Endothelial cell (in vitro differentiated cells): ENCODE measurements at places on chromosomes 6 and 20.

GRCh38 chr6:167735084-167735950 lies 91.4 kb upstream of the AFDN start:
- DNase-seq: no peak

DNA sequence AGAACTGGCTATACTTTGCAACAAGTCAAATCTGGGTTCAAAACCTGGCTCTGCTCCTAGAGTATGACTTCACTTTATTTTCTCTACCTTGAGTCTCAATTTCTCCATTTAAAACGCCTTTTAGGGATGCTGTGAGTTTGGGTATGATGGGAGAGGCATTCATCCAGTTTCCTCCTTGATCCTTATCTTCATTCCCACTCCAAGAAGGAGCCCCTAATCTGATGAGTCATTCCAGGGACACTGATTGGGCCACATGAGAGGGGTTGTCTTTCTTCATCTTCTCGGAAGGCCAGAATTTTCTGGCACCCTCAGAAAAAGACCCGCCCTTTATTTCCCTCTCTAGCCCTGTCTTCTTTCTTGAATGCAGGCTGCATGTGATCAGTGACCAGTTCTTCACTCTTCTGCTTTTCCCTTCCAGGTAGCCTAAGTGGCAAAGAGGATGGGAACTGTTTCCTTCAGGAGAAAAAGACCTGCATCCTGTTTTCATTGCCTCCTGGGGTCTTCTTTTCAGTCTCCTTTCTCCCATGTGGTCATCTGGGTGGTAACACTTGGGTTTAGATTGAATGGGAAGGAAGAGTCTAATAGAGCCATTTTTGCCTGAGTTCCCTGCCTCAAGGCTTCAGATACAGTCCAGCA lies 32.1 kb upstream of the PNRC1 start:
- DNase-seq: no peak

GRCh38 chr6:104653781-104654180 lies 205.9 kb downstream of the HACE1 start:
- DNase-seq: no peak

DNA sequence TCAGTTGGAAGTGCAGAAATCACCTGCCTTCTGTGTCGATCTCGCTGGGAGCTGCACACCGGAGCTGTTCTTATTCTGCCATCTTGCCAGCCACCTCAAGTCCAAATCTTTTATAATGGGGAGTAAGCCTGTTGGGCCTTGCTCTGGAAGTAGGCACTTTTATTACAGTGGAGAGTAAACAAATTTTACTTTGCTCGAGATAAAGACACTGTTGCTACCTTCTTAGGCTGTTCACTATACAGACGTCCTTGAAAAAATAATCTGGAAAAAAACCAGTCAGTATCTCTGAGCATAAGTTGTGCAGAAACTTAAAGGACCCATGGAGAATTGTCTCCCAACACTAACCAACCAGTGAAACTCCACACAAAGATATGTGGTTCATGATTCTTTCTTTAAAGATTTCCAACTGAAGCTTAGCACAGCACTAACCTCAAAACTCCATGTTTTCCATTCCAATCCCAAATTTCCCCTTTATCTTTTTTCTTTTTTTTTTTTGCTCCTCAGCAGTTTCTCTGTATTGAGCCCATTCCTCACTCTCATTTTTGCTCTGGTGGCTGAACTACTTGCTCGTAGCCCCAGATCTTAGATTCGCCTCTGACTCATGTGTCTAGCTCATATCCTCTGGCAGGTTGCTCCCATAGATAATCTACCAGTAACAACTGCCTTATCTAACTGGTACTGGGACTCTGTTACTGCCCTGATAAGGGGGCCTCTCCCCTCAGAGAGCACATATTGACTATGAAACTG lies 34.3 kb upstream of the COL9A1 start:
- no peak for DNase-seq

DNA sequence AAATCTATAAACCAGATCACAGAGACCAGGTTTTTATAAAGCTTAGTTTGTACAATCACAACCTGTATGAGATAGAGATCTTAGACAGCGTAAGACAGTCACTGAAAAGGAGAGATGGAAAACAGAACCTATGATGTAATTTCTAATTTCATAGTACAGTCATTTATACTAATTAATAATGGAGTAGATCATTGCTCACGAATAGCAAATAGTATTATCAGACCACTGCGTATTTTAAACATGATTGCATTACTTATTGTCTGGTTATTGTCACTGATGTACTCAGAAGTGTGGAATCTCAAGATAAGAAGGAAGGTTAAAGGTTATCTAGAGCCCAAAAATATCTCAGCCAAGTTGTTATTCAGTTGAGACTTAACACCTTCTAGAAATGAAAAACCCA lies 115.6 kb downstream of the KHDC1L start:
- DNase-seq: no peak

DNA sequence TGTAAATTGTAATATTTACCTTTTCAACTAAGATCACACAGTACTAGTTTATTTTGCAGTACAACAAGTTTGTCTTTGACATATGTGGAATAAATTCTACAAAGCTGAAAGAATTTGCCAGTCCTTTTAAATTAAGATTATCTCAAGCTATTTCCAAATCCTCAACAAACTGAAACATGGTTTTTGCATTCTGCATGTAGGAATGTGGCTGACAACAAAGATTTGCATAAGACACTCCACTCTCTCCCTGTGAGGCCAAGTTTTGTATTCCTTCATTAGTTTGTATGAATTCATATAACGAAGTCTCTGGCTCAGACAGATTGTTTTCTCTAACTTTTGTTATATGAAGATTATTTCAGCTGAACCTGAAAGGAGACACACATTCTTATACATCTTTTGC lies 124.1 kb upstream of the THEMIS start:
- no peak for DNase-seq

GRCh38 chr6:1851681-1852456 lies 242.2 kb downstream of the FOXC1 start:
- no peak for DNase-seq

DNA sequence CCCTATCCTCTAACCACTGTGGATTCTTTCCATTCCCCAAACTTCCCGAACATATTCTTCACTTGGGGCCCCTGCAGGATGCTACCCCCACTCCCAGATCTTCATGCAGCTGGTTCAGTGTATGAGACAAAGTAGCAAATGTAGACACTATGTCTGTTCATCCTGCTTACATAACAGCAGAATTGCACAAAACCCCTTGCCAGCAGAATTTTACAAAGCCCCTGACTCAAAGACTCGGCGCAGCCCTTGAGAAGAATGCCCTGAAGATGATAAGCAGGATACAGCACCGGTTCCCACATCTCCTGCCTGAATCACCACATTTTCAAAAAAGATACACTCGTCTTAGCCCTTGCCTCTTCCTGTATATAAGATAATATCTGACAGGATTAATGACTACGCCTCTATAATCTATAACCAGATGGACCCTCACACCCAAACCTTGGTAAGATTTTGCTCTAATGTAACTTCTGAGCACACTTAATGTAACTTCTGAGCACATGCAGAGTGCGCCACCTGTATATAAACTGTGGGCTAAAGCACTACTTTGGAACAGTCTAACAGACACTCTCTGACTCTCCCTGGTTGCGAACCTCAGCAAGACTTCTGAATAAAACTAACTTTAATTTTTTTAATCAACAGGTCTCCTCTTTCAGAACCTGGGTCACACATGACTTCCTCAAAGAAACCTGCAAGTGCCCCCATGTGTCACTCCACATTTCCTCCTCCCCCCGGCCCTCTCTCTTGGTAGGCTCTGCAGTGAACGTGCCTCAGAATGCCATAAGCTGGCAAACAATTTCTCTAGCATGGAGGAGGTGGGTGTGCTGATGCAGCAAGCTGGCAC lies 28.7 kb downstream of the RALGAPA2 start:
- no peak for DNase-seq

GRCh38 chr6:170305805-170306323 lies 694 bp upstream of the FAM120B start:
- DNase-seq: no peak

DNA sequence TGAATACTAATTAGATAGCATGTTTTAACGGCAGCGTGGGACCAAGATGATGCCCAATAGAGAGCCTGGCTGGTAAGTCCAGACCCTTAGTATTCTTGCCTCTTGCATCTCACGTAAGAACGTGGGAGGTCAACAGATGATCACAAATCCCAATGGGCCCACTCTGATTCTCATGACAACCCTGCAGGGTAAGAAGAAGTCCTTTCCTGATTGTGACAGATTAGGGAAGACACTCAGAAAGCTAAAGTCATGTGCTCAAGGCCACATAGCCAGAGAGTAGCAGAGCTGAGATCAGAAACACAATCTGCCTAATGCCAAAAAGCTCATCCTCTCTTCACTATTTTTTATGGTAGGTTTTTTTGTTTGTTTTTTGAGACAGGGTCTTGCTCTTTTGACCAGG lies 103.8 kb downstream of the RALGAPA2 start:
- DNase-seq: no peak

- DNase-seq: no peak
Measured at GRCh38 chr20:4060064-4060795, 44.9 kb upstream of the RNF24 start.

DNA sequence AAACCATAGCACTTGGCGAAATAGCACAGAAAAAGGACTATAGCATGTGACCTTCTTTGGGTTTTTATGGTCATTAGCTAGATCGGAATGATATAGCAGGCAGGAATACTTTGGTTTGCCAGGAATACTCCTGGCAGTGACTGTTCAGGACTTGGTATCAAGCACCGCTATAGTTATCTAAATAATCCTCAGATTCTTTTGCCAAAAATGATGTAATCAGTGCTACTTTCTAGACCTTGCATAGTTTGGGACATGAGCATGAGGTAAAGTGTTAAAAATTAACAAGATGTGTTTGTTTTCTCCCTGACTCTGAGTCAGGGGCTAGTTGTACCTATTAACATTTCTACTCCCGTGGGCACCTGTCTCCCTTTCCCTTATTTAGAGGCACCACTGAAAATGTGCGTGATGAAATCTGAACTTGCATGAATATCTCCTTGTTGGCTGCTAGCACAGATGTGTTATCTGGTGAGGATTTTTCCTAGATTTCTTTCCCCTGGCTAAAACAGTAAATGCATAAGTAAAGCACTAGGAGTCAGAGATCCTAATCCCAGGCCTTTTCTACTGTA lies 511.0 kb downstream of the CDKAL1 start:
- no peak for DNase-seq

GRCh38 chr20:35907017-35907701 lies 47.1 kb downstream of the SCAND1 start:
- DNase-seq: no peak

GRCh38 chr6:137688230-137688971 lies 178.7 kb upstream of the TNFAIP3 start:
- no peak for DNase-seq

GRCh38 chr20:18743665-18744440 lies 69.7 kb upstream of the SCP2D1 start:
- DNase-seq: no peak

- DNase-seq: no peak
Measured at GRCh38 chr6:111517965-111518364, 34.9 kb upstream of the REV3L start.

DNA sequence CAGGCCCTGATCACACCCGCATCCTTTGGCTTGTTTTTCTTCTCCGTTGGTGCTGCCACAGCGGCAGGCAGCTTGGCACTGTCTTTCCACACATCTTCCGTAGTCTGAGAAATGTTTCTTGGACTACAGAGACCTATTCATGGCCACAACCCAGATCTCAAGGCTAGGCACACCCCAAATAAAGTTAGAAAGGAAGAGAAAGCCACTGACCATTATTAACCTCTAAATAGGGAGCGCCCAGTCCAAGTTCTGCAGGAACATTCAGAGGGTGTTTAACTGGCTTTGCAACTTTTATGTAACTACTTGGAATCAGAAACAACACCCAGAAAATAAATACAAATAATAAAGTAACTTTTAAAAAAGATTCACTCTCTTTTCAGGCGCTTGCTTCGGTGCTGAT lies 124.8 kb upstream of the NEDD9 start:
- DNase-seq: no peak

DNA sequence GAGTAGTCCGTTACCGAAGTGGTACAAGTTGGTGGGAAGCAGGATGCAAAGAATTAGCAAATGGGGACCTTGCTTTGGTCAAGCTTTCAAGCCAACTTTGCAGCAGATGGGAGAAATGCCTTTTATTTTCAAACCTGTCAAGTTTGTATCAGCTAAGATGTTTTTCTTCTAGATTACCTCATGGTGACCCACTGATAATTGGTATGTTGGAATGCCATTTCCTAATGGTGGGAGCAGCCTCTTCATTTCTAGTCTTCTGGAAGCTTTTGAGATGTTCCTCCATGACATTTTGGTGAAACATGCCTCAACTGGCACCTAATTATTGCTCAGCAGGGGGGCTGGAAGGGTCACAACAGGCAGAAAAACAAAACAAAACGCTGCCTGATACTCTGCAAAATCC lies 43.7 kb downstream of the ADNP start:
- no peak for DNase-seq

GRCh38 chr6:104214901-104215300 lies 644.8 kb downstream of the HACE1 start:
- no peak for DNase-seq

DNA sequence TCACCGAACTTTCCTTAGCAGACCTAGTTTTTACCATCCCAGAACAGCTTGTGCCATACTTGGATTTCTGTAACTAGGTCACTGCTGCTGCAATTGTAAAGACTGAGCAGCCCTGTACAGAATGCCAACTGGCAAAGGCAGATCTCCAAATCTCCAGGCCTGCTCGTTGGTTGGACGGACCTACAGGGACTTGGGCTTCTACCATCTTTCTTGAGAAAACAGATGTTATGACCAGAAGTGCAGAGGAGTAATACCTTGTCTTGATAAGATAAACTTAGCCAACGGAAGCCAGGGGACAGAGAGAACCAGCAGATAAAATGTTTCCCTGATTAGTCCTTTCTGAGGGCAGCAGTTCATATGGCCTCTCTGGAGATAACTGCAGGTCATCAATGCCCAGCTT lies 304.1 kb downstream of the RFPL4B start:
- no peak for DNase-seq

DNA sequence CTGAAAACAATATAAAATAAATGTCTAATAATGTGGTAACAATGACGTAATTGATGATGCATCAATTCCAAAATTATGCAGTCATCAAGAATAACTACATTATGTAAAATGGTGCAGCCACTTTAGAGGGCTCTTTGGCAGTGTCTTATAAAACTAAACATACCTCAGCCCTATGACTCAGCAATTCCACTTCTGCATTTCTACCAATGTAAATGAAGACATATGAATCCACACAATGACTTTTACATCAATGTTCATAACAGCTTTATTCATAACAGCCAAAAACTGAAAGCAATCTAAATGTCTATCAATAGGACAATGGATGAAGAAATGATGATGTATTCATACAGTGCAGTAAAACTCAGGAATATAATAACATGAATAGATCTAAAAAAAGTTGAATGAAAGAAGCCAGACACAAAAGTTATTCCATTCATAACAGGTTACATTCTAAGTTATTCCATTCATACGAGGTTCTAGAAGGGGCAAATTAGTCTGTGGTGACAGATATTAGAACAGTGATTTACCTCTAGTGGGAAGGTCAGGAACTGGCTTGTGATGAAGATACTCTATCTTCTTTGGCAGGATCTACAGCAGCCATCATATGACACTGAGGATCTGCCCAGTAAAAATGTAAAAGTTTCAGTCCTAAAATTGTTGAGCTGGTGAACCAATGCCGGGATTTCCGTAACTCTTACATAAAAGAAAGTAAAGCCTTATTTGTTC lies 396.1 kb downstream of the PLCB1 start:
- no peak for DNase-seq

GRCh38 chr6:14458669-14459266 lies 341.2 kb downstream of the CD83 start:
- no peak for DNase-seq
